AG20443 (cell line): ENCODE measurements at places on chromosomes 1 and 21.

- DNase-seq, result no peak
These were observed 88.6 kb upstream of the PLXNA2 start for GRCh38 chr1:208332774-208333126.

DNA sequence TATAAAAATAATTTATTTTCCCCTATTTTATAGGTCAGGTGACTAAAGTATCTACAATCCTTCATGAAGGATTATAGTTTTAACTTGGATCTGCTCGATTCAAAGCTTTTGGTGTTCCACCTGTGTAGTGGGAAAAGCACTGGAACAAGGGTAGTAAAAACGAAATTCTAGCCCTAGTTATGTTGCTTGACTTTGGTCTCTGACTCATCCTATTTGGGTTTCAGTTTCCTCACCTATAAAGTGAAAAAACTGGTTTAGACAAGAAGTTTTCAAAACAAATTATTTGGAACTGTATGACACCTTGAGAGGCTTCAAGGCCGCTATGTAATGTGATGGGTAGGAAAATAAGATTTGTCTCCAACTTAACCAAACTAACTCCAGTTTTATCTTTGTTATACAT lies 505.2 kb upstream of the ZRANB2 start:
- DNase-seq, result no peak

GRCh38 chr1:210794445-210794844 lies 339.5 kb downstream of the KCNH1 start:
- no peak for DNase-seq

GRCh38 chr1:170146720-170147263 lies 1.0 kb downstream of the NTMT2 start:
- DNase-seq, result no peak

DNA sequence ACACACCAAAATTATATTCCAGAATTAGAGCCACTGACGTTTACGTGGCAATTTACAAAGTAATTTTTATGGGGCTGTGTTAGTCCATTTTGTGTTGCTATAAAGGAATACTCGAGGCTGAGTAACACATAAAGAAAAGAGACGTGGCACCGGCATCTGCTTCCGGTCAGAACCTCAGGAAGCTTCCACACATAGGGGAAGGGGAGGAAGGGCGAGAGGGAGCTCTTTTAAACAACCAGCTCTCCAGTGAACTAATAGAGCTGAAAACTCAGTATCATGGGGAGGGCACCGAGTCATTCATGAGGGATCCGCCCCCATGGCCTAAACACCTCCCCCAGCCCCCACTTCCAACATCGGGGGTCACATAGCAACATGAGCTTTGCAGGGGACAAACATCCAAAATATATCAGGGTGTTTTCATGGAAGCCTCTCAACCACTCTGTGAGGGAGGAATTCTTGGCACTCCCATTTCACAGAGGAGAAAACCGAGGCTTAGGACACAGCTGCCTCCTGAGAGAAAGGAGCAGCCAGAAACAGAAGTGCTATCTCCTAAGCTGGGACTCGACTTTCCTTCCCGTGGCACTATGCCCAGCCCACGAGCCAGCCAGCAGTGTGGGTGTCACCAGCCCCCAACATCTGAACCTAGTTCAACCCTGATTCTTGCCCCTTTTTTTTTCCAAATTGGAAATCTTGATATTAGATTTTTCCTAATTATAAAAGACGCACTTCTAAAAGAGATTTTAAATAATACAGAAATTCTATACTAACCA lies 29.2 kb downstream of the MIS18A start:
- no peak for DNase-seq

DNA sequence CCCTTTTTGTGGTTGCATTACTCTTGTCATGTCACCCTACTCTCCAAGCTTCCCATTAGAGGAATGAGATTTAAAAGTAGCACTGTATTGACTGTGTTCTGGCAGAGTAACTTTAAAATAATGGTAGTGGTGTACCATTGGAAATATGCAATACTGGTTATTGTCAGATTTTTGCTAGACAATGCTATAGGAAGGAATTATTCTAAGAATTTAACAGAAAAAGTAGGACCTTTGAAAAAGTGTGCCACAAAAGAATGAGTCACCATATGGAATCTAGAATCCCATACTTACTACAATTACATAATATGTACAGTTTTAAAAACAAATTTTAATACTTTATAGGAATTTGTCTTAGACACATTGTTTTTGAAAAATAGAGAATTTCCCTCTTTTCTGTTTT lies 13.8 kb downstream of the MIER1 start:
- DNase-seq, result no peak

DNA sequence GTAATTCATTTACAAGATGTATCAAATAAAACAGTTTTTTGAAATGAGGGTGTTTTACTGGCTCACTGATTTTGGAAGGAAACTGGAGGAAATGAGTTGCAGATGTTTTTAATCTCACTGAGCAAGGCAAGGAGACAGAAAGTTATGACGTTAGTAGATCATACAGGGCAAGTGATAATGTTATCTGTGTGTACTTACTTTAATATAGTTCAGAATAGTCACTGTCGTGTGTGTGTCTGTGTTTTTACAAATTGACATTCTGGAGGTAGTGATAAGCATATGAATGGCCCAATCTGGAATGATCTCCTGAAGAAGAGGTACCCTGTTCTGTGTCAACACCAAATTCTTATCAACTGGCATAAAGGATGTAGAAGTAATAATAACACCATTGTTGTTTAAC lies 1.9 kb upstream of the GBP4 start:
- DNase-seq, result peak; percentile 29

DNA sequence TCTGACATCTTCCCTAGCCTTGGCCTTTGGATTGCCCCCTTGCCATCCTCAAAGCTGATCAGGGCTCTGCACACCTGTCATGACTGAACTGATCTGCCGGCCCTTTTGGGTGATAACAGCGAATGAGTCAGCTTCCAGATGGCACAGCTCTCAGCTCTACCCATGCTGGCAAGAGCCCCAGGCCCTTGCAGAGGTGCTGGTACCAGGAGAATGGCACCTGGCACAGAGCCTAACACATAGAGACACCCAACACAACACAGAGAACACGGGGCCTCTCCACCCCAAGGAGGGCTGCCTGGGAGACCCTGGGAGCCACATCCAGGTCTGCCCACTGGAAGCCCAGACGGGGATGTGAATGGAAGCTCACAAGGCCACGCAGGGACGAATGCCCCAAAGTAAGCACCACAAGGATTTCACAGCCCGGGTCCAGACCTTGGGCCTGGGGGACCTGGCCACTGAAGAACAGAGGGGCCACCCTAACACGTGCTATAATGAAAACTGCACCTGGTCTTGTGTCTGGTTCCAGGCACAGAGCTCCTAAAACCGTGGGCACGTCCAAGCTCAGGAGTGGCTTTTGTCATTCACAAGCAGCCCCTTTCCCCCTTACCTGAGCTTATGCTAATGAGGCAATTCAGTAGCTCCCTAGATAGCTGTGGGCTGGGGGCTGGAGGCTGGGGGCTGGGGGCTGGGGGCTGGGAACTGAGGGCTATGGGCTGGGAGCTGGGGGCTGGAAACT lies 160.5 kb downstream of the NPHP4 start:
- no peak for DNase-seq

- peak; percentile 72 for DNase-seq
These were observed 480.6 kb downstream of the CAMTA1 start for GRCh38 chr1:7265771-7266371.

DNA sequence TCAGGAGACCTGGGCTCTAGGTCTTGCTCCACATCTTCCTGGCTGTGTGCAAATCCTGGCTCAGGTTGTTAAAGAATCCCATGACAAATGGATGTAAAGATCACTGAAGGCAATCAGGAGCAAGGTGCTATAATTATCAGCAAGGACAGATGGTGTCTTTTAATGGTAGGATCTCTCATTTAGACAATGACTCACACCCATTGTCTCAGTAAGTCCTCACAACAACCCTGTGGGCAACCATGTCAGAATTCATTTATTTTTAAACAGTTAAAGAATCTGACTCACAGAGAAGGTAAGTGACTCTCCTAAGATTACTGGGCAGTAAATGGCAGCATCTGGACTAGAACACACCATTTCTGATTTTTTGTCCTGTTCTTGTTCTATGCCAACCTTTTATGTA lies 32.8 kb downstream of the RNASEL start:
- DNase-seq, result no peak

GRCh38 chr1:230222678-230223077 lies 155.6 kb downstream of the GALNT2 start:
- DNase-seq, result peak; percentile 52

- DNase-seq, result no peak
These were observed 5.2 kb upstream of the CCDC17 start for GRCh38 chr1:45629035-45629434.

DNA sequence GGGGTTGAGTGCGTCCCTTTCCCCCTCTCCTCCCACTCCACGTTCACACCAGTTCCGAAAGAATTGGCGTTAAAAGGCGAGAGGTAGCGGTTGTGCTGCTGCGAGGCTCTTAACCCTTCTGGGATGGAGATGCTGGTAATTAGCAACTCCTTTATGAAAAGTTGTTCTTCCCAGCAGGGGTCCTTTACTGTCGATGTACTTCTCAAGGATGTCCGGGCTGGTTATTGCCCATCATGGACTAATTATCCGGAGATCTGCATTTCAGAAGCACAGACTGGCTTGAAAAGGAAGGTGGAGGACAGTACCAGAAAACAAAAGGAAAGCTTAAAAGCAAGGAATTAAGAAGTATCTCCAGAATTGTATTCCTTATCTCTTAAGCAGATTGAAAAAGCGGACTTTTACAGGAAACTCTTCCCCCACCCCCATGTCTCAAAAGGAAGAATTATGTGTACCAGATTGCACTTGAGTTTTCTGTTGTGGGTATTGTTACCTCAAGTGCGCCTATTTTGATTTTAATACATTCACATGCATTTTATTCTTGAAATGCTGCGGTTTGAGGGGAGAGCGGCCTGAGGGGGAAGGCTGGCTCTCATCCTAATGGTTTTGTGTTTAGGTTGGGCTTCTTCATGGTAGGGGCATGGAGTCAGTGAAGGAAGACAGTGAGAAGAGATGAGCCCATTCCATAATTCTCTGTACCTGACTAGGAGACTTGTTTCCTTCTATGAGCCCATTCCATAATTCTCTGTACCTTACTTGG lies 1.5 kb downstream of the AK4 start:
- DNase-seq, result no peak

- no peak for DNase-seq
These were observed 6.6 kb downstream of the KLHDC8A start for GRCh38 chr1:205350124-205350523.

GRCh38 chr1:175872588-175872987 lies 129.2 kb upstream of the TNR start:
- no peak for DNase-seq

GRCh38 chr1:115746021-115746690 lies 22.4 kb downstream of the CASQ2 start:
- DNase-seq, result no peak

DNA sequence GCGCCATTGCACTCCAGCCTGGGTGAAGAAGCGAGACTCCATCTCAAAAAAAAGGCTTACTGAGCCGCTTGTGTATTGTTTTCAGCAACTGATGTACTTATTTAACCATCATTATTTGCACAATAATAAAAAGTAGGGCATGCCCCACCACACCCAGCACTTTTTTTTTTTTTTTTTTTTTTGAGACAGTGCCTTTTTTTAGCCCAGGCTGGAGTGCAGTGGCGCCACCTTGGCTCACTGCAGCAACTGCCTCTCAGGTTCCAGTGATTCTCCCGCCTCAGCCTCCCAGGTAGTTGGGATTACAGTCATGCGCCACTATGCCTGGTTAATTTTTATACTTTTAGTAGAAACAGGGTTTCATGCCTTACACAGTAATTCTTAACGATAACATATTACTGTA lies 12.2 kb upstream of the TRNAU1AP start:
- DNase-seq, result no peak

DNA sequence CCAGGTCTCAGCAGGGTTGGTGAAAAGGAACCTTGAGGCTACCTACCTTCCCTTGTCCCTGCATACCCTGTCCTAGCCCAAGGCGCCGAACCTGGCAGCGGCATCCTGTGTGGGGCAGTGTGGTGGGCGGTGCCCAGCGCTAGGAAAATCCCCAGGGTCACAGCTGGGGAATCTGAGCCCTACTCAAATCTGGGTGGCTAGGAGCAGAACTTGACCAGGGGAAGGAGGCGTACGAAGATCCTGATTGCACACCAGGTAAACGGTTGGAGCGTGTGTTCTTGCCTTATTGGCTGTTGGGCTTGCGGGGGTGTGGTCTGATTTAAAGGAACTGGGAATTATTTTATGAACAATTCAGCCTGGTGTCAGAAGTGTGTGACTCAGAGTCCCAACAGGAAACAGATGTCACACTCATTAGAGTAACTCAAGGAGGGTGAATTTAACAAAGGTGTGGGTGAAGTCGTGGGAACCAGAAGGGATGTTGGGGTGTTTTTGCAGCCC lies 118.6 kb downstream of the LRIG2 start:
- DNase-seq, result no peak

DNA sequence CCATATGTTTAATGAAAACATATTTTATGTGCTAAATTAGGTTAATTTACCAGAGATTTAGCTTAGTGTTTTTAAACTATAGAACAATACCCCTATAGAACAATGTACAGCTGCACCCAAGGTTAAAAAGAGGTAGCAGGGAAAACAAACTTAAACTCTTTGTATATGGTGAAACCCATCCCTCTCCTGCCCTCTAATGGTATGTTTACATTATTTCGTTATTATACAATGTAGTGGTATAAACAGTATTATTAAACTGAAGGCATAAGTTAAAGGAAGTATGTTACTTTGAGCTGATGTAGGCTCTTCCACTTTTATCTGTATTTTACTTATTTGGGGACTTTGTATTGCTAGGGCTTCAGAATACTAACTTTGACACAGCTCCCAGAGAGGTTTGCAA lies 16.7 kb upstream of the ZYG11A start:
- no peak for DNase-seq

DNA sequence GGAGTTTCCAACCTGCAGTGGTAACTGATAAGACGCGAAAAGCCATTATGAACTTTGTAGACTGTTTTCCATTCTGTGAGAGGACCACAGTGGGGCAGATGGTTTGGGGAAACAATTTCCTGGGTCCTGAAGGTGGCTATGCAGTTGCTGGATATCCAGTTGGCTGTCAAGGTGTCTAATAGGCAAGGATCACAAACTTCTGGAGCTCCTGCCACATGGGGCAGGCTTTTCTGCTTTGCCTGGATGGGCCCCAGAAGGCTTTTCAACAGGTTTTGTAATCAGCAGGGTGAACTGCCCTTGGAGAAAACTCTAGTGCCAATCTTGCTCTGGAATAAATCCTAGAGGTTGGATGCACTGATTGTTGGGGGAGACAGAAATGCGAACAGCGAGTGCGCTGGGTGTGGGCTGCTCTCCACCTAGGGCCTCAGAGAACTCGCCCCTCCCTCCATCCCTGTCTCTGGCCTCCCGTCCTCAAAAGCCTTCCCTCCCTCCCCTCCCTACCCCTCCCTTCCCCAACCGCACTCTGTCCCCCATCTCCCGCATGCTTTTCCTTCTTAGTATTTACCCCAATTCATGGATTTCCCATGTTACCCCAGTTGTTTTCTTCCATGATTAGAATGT lies 210.3 kb upstream of the USP24 start:
- no peak for DNase-seq

DNA sequence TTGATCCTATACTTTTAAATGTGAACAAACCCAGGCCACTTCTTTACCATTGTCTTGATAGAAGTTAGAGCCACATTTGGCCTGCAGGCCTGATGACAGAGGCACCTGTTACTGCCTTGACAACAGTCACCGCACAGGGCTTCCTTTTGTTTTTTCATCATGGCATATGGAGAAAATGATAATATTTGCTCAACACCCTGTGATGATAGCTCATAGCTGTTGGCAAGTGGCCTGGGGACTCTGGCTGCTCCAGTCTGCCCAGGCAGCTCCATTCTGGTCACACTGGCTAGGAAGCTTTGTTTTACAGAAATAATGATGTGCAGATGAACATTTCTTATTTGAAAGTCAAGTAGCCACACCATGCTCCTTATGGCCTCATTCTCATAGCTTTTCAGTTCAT lies 89.6 kb upstream of the GPR88 start:
- no peak for DNase-seq
